ENCODE measurements at places on chromosomes 13 and 19.

DNA sequence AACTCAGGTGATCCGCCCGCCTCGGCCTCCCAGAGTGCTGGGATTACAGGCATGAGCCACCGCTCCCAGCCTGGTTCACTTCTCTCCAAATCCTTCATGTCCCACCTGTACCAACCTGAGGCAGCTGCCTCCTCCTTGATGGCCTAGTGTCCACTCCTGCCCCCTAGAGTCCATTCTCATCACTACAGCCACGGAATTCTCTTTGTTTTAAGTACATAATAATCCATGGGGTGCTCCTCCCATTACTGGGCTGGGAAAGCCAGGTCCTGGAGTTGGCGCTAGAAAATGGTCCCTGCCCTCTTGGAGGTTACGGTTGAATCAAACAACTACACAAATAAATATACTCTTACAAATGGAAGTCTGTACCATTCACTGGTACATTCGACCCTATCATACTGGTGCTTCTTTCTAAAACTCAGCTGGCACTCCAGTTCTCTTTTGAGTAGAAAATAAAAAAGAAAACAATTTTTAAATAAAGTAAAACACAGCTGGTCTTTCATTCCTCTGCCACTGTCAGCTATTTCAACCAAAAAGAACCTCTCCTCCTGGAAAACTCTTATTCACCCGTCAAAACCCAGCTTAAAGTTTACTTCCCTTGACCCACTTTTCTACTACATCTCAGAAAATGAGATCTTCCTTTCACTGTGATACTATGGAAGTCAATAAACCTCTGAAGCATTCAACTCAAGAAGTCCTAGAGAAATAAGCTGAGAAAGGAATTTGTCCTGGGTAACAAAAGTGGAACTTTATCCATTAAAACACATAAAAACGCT, 22.4 kb upstream of the ARHGEF18 start:
- no peak for DNase-seq

GRCh38 chr19:37551129-37551993, 43.2 kb downstream of the ZNF571 start:
- peak; percentile 39 for DNase-seq

DNA sequence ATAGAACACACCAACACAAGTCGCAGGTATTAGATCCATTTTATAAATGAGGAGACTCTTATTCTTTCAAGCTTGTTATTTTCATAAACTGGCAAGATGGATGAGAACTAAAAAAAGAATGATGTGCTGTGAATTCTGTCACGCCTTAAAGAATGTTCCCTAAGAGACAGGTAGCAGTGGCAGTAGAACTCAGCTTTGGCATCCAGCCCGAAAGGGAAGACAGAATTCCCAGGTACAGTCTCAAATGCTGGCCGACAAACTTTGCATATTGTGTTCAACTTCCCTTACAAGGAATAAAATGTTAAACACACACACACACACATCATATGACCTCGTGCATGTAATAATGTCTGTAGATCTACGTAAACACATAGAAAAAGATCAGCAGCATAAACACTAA, 3.2 kb downstream of the TMEM272 start:
- DNase-seq: no peak

- DNase-seq: peak; percentile 16
Measured at GRCh38 chr19:1855040-1855827, 7.0 kb upstream of the REXO1 start.

GRCh38 chr19:57934820-57935665, at the start of gene ZNF418:
TSS of gene ZNF418 (minus strand) at chr19:57935402. CDS start at chr19:57933822, 1,580 bp downstream.
- DNase-seq: peak; percentile 47

GRCh38 chr19:14091081-14091812, 696 bp upstream of the SAMD1 start:
- DNase-seq: peak; percentile 90

DNA sequence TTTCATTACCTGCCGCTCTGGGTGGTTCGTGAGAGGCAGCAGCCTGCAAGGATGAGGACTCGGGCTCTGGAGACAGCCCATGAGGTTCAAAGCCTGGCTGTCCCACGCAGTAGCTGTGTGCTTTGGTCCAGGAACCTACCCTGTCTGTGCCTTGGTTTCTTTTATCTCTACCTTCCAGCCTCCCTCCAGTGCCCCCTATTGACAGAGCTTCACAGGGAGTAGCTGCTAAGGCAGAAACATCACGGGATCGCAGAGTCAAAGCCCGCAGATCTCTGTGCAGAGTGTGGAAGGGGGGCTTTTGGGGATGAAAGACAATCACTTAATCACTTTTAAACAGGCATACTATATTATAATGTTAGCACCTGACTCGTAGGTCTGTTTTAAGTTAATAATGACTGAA, 16.2 kb downstream of the ZNF71 start:
- DNase-seq: no peak

GRCh38 chr13:92901739-92902138, 324.9 kb upstream of the GPC6 start:
- no peak for DNase-seq

GRCh38 chr13:21176215-21176981, at the start of the genes MRPL57 and SKA3:
TSS of gene MRPL57 (plus strand) at chr13:21176658. CDS start at chr13:21176917, 259 bp downstream.
TSS of gene SKA3 (minus strand) at chr13:21176552. CDS start at chr13:21176477, 75 bp downstream.
- peak; percentile 65 for DNase-seq

- DNase-seq: no peak
Measured at GRCh38 chr19:51460164-51460992, 2.1 kb upstream of the SIGLEC8 start.

DNA sequence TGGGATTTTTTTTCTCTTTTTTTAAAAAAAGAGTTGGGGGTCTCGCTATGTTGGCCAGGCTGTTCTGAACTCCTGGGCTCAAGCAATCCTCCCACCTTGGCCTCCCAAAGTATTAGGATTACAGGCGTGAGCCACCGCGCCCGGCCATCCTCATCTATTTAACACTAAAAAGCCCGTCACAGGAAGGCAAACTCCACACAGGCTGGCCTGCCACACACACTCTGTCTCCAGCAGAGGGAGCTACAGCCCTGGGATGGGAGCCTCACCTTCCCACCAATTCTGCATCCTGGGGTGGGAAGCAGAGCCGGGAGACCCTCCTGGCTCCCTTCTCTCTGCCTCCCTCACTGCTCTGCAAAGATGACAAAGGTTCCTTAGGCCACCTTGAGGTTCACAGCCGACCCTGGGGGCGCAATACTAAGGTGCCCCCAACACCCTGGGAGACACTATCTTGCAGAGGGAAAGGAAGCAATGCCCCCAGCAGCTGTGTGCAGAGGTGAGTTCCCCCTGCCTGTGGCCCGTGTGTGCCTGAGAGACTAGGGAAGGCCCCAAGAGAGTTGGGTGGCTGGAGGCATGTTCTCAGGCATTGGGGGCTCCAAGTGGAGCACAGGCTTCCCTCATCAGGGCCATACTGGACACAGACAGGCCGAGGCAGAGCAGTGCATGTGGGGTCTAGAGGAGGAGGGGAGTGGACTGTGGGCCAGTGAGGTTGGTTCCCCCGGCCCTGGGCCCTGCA, 27.4 kb upstream of the TIMM44 start:
- no peak for DNase-seq

- no peak for DNase-seq
Measured at GRCh38 chr19:46954993-46955812, 64.4 kb upstream of the NPAS1 start.

DNA sequence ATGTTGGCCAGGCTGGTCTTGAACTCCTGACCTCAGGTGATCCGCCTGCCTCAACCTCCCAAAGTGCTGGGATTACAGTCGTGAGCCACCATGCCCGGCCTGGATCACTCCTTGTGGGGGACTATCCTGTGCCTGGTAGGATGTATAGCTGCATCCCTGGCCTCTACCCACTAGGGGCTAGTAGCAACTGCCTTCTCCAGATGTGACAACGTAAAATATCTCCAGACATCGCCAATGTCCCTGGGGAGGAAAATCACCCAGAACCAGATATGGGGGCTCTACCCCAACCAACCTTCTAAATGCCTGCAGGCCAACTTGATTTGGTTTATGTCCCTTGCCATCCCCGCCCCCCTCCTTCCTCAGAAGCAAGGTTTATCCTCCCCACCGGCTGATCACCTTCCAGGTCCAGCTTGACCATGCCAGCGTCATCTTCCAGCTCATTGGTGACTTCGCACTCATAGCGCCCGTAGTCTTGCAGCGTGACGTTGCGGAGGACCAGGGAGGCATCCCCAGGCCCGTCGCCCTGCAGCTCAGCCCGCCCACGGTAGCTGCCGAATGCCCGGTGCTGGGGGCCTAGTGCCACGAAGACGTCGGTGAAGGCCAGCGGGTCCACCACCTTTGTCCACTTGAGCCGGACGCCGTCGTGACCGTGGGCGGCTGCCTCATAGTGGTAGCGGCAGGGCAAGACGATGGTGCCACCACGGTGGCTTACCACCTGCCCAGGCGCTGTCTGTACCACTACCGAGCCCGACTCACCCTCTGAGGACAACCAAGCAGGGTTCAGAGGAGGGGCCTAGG, 12.5 kb downstream of the TM6SF2 start:
- DNase-seq: no peak

GRCh38 chr13:23630349-23631093, 60.3 kb downstream of the TNFRSF19 start:
- DNase-seq: no peak

GRCh38 chr19:44609219-44609618, 4.1 kb upstream of the IGSF23 start:
- DNase-seq: no peak

DNA sequence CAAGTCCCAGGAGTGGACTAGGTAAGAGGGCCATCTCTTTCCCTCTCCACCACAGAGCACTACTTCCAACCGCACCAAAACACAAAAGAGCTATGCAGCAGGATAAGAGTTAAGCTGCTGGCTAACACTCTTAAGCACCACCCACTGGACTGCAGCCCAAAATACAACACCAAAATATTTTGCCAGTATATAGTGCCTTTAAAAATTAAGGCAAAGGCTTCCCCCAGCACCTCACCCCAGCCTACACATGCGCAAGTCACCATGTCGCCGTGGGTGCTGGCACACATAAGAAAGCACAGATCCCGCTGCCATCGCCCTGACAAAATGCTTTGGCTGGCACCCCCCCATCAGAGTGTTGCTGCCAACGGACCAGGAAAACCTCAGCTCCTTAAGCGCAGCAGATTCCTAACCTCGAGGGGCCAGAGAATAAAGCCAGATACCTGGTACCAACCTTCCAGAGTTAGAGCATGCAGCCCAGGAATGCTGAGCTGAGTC, 608.3 kb downstream of the PCDH17 start:
- no peak for DNase-seq

GRCh38 chr13:27395007-27395510, 29.4 kb upstream of the GTF3A start:
- DNase-seq: no peak

GRCh38 chr13:45162194-45162593, 38.7 kb downstream of the KCTD4 start:
- no peak for DNase-seq

- DNase-seq: no peak
Measured at GRCh38 chr13:94154367-94154766, 325.1 kb downstream of the DCT start.

- DNase-seq: no peak
Measured at GRCh38 chr19:34881982-34882381, 44.7 kb upstream of the ZNF30 start.

- DNase-seq: no peak
Measured at GRCh38 chr13:33250609-33251008, 34.9 kb downstream of the STARD13 start.

Data from NCI-H510A (cell line).